ENCODE measurements at places on chromosomes 2 and 18. TPM values are rescaled to one million over a fixed set of nuclear protein-coding genes. Genes with fewer than 3 reads are reported as not detected.

DNA sequence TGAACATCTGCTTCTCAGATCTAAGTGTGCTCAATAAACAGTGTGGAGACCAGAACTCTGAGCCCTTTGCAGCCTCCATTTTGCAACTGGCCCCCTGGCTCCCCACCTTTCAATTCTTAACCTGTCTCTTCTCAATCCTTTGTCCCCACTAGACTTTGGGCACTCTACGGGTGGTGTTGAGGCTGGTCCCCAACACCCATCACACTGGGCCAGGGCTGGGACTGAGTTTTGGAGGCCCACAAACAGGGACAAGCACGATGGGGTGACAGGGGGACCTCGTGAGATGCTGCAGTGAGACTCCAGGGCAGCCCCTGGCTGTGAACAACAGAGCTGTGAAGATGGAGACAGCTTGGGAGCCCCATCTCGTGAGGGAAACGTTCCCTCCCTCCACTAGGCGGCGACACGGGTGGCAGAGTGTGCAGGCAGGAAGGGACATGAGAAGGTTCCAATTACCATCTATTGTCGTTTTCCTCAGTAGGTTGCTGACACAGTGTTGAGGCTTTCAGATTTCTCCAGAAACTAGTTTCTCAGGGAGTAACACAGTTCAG lies 1.2 kb downstream of the ANKMY1 start:
- H3K4me1 ChIP-seq = peaks cover 32% of the 10 kb centered on the region
- no peaks in the 10 kb centered on the region for H3K36me3 ChIP-seq
- H3K27ac ChIP-seq = no peak overlapping the region
- DNase-seq = peak; percentile 72
- H3K27me3 ChIP-seq = no peaks in the 10 kb centered on the region

DNA sequence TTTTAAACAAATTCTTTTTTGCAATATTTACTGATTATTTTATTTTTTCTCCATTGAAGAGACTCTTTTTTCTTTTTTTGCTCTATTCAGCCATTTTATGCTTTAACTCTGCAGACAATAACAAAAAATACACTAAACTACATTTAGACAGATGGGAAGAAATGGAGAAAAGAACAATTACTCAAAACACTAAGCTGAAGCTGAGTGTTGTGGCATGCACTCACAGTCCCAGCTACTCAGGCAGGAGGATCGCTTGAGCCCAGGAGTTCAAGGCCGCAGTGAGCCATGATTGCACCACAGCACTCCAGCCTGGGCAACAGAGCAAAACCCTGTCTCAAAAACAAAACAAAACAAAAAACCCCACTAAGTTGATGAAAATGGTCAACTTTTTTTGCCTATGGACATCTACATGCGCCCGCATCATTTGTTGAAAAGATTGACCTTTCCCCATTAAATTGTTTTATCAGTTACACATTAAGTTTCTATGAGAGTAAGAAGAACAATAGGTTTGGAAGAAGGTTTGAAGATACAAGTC lies 43.0 kb downstream of the E2F6 start:
- no peaks in the 10 kb centered on the region for H3K36me3 ChIP-seq
- H3K27me3 ChIP-seq = no peaks in the 10 kb centered on the region
- no peak overlapping the region for H3K27ac ChIP-seq
- no peak overlapping the region for H3K4me3 ChIP-seq
- no peaks in the 10 kb centered on the region for H3K4me1 ChIP-seq

Gene PAPOLG
- 2.1 TPM for polyA plus RNA-seq

DNA sequence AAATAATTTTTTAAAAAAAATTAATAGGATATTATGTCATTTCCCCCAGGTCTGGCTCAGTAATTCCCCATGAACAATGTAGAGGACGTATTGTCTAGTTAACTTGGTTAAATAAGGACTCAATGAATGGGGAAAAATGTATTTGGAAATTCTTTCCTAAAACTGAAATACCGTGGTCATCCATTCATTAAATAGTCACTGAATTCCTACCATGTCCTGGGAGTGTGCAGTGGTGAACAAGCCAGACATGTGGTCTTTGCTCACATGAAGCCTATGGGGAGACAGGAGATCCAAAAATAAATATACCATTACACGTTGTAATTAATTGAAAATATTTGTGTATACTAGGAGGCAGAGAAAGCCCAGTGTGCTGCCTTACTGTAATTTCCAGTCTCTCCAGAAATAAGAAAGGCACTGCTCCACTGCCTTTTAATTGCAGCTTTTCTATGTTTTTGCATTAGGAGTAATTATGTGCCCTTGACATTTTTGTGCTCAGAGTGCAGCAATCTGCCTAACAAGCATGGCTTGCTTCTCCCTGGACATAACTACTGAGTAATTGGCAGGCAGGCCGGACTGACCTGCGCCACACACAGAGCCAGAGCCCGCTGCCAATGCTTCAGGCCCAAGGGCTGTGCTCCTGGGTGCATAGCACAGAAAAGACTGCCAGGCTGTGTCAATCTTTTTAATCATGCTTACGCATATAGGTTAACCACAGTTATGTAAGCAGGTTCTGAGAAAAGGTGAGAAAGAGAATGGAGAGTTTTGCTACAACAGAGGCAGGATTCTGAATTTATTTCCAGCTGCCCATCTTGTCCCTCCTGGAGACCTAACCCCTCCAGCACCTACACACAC lies 22.2 kb upstream of the TTC39C start:
- DNase-seq = no peak
- H3K4me1 ChIP-seq = peaks cover 10% of the 10 kb centered on the region
- no peak overlapping the region for H3K4me3 ChIP-seq
- H3K27me3 ChIP-seq = no peaks in the 10 kb centered on the region
- peak overlapping the region; percentile 3 for H3K27ac ChIP-seq
- no peaks in the 10 kb centered on the region for H3K36me3 ChIP-seq

Gene EPHA4
- polyA plus RNA-seq = 0.43 TPM

DNA sequence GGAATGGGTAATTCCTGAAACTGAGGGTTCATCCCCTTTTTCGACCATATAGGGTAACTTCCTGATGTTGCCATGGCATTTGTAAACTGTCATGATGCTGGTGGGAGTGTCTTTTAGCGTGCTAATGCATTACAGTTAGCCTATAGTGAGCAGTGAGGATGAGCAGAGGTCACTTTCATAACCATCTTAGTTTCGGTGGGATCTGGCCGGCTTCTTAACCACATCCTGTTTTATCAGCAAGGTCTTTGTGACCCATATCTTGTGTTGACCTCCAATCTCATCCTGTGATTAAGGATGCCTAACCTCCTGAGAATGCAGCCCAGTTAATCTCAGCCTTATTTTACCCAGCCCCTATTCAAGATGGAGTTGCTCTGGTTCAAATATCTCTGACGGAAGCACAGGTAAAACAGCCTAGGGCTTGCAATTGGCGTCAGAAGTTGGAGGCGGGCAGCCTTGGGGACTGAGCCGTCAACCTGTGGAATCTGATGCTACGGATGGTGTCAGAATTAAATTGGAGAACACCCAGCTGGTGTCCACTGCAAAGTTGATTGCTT lies 19.5 kb downstream of the RALBP1 start:
- DNase-seq = no peak
- no peaks in the 10 kb centered on the region for H3K36me3 ChIP-seq
- no peaks in the 10 kb centered on the region for H3K4me1 ChIP-seq
- H3K27ac ChIP-seq = no peak overlapping the region
- H3K4me3 ChIP-seq = no peak overlapping the region
- no peaks in the 10 kb centered on the region for H3K27me3 ChIP-seq

DNA sequence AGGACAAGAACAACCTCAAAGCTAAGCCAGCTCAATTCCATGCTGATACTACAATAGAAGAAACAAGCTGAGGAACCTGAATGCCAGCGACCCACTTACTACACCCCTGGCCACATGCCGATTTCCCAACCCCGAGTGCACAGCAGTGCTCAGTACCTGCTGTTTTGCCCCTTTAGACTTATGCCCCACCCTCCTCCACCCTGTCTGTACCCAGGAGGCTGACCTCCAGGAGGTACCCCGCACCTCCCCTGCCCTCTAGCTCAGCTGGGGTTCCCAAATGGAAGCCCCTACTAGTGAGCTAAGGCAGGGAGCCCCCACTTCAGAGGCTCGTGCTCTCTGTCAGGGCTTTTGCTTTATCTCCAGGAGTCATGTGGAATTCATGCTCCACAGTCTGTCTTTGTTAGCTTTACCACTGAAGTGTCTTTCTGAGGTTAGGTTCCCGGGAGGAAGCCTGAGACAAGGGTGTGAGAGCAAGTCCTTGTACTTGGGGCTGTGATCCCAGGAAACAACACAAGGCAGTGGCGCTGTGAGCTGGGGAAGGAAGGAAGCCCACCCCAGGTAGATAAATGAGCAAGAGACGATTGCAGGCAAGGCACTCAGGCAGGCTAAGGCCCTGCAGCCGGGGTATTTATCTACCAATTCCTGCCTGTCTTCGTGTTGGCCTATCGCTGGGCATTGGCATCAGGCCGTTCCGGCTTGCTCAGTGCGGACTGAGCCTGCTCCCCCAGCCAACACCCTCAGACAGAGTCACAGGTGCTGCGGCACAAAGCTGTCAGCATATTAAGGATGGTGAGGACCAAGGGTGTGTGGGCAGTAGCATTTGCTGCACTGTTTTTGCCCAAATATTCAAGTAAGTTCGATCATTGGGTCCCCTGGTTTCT lies 220.5 kb downstream of the CYP26B1 start:
- H3K27ac ChIP-seq = no peak overlapping the region
- DNase-seq = peak; percentile 19
- H3K4me1 ChIP-seq = peaks cover 4% of the 10 kb centered on the region
- H3K27me3 ChIP-seq = no peaks in the 10 kb centered on the region
- H3K36me3 ChIP-seq = no peaks in the 10 kb centered on the region
- no peak overlapping the region for H3K4me3 ChIP-seq

GRCh38 chr2:38626326-38627035 lies 23.8 kb upstream of the HNRNPLL start:
- no peak overlapping the region for H3K4me3 ChIP-seq
- no peaks in the 10 kb centered on the region for H3K36me3 ChIP-seq
- no peaks in the 10 kb centered on the region for H3K4me1 ChIP-seq
- H3K27me3 ChIP-seq = no peaks in the 10 kb centered on the region
- DNase-seq = no peak

GRCh38 chr2:238650536-238650935 lies 197.3 kb upstream of the TWIST2 start:
- no peak overlapping the region for H3K27ac ChIP-seq
- H3K36me3 ChIP-seq = no peaks in the 10 kb centered on the region
- DNase-seq = no peak

- no peaks in the 10 kb centered on the region for H3K27me3 ChIP-seq
- H3K27ac ChIP-seq = no peak overlapping the region
- no peak overlapping the region for H3K4me3 ChIP-seq
These were observed 68.6 kb downstream of the CAB39 start for GRCh38 chr2:230781130-230781797.

GRCh38 chr2:3348767-3349166 lies 28.9 kb downstream of the EIPR1 start:
- H3K27ac ChIP-seq = no peak overlapping the region

Gene LAMA1
- 0.05 TPM for polyA plus RNA-seq

DNA sequence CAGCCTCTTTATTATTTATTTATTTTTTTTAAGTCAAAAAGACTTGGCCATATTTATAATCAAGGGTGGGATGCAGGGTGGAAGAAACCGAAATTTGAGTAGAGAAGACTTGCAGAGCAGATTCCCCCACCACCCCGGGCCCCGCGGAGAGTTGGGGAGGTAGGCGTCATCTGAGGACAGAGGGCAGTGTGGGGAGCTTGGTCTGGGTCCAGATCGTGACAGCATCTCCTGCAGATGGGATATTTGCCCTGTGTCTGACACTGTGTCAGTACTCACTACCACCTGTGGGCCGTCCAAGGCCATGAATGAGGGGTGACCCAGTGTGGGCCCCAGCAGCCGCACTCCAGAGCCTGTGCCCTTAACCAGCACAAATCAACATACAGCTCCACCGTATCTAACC lies 10.5 kb upstream of the PRELID3A start:
- H3K36me3 ChIP-seq = no peaks in the 10 kb centered on the region
- no peak overlapping the region for H3K27ac ChIP-seq
- H3K27me3 ChIP-seq = no peaks in the 10 kb centered on the region
- H3K4me3 ChIP-seq = no peak overlapping the region

- no peaks in the 10 kb centered on the region for H3K27me3 ChIP-seq
- no peak for DNase-seq
- no peaks in the 10 kb centered on the region for H3K36me3 ChIP-seq
- H3K4me3 ChIP-seq = no peak overlapping the region
- H3K4me1 ChIP-seq = no peaks in the 10 kb centered on the region
- no peak overlapping the region for H3K27ac ChIP-seq
These were observed 25.3 kb downstream of the ITM2C start for GRCh38 chr2:230889911-230890601.

DNA sequence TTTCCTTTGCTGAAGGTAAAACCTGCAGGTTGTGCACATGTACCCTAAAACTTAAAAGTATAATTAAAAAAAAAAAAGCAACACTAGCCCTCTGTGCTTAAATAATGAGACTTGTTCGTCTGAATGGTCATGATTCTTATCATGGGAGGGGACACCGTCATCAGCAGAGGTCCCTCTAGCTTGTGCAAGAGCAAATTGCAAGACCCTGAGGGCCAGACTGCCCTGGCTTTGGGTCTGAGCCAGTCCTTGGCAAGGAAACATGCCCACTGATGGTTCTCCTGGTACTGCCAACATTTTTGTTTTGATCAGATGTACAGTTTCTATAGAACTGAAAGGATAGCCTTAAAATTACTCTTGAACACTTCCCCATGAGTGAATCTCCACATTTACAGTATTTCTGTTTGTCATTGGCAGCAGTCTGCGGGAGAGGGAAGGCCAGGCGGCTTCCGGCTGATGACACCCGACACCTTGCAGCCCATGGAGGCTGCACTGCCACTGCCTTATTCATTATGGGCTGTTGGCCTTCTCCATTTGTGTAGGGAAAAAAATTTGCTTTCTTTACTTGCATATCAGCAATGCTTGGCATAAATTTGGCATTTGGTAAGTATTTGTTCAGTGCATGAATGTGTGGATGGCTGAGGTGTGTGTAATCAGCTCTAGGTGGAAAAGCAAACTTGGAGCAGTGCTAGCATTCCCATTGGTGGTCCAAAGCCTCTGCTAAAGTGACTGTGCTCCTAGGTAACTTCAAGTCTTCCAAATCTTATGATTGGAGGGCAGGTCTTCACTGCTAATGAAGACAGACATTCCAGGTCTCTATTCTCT lies 161.6 kb upstream of the ALKAL2 start:
- no peaks in the 10 kb centered on the region for H3K36me3 ChIP-seq
- no peaks in the 10 kb centered on the region for H3K4me1 ChIP-seq
- peaks cover 3% of the 10 kb centered on the region for H3K27me3 ChIP-seq
- H3K27ac ChIP-seq = no peak overlapping the region
- no peak overlapping the region for H3K4me3 ChIP-seq

DNA sequence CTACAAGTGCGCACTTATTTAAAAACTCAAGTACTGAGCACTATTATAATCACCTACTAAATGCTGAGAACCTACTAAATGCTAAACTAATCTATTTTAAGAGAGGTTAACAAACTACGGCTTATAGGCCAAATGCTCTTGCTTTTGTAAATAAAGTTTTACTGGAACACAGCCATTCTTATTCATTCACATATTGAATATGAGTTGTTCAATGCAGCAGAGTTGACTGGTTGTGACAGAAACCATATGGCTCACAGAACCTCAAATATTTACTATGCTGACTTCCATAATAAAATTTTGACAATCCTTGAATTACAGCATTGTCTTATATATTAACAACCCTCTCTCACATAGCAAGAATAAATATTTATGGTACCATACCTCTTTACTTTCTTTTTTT lies 103.2 kb downstream of the ZNF521 start:
- no peaks in the 10 kb centered on the region for H3K27me3 ChIP-seq
- H3K27ac ChIP-seq = no peak overlapping the region
- H3K4me3 ChIP-seq = no peak overlapping the region
- H3K4me1 ChIP-seq = no peaks in the 10 kb centered on the region
